ENCODE measurements at places on chromosomes 13 and 19.

DNA sequence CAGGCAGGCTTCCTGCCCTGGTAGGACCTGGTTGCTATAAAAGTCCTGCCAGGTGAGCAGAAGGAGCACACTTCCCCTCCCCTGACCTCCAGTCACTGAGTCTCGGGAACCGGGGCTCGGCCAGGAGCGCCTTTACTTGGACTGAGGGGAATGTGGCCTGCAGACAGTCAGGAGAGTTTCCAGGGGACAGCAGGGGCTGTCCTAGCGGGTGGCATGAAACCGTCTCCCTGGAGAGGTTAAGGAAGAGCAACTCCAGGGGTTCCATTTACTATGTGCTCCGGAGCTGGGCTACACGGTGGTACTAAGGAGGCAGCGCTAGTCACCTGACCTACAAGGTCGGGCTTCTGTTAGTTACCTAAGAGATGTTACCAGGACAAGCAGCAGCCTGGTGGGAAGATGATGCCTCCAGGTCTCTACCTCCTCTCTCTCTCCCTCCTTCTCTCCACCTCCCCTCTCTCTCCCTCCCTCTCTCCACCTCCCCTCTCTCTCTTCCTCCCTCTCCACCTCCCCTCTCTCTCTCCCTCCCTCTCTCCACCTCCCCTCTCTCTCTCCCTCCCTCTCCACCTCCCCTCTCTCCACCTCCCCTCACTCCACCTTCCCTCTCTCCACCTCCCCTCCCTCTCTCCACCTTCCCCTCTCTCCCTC is 4.1 kb upstream of the CNOT3 start:
- no peak for DNase-seq

- no peak for DNase-seq
Measured at GRCh38 chr13:59962343-59962742, 201.4 kb downstream of the DIAPH3 start.

DNA sequence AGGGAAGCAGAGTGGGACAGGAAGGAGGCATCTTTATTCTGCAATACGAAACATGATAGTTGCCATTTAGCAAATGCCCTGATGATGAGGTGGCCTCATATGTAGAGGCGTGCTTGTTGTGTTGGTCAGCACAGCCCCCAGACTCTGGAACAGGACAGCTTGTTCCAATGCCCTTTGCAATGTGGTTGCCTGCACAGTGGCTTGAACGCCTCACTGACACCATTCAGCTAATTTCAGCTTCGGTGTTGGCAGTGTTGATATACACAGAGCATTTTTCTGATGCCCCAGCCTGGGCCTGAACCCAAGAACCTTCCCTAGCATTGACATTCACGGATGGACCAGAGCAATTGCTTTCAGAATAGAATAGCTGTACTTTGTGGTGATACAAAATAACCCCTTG is 133.3 kb downstream of the HS6ST3 start:
- no peak for DNase-seq

GRCh38 chr19:1170938-1171754 is 2.9 kb downstream of the SBNO2 start:
- DNase-seq = no peak

DNA sequence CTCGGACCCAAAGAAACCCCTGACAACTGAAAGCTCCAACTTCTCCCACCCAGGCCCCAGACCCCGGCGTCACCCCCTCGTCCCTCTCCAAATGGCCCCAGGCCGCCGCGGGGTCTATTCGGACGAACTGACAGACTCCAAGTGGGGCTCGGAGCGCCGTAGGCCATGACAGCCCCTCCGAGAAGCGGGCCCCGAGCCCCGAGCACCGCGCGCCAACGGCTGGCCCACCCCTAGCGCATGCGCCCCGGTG is 360 bp downstream of the DDX39A start:
- DNase-seq = no peak

DNA sequence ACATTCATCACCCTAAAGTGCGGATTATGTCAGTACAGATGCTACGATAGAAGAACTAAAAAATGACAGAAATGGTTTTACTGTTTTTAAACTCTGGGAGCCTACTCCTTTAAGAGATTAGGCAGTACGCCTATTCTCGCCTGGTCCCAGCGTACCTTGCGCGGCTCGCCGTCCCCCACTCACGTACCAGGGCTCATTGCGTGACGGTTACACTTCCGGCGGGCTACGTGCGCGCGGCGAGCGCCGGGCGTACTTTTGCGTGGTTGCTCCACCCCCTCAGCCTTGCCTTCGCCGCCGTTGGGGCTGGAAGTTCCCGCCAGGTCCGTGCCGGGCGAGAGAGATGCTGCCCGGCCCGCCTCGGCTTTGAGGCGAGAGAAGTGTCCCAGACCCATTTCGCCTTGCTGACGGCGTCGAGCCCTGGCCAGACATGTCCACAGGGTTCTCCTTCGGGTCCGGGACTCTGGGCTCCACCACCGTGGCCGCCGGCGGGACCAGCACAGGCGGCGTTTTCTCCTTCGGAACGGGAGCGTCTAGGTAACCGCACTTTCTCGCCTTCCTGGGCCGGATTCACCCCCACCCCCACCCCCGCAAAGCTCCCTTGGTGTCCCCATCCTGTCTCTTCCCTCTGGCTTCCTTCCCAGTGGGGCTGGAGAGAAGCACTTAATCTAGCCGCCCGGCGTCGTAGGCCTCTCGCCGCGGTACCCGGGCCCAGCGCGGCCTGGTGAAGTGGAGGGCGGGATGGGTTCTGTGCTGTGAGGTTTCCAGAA is at the start of gene NUP58:
TSS of gene NUP58 (plus strand) at position 279 of the 767 bp plus-strand sequence. CDS start at position 428, 149 bp downstream.
- DNase-seq = peak; percentile 89

Measured in stimulated activated CD4-positive, alpha-beta T cell treated with anti-CD3 and anti-CD28 coated beads, TNF-alpha, amount 100 ng/mL, for 4 hours (primary cell).